Esophagus squamous epithelium (tissue), 5 donors: ENCODE measurements at places on chromosomes 2 and 18.

DNA sequence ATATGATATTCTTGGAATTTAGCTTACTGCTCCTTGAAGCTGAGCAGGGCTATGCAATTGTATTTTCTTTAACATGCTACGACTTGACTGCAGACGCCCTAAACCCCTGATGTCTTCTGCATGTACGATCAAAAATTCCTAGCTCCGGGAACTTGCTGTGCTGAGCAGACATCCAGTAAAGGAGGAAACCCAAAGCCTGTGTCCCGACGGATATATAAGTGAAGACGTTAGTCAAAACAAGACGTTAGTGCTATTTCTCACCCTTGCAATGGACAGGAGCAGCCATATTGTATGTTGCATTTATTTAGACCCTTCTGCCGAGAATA, 51.5 kb downstream of the SETBP1 start:
- DNase-seq = no peak

GRCh38 chr2:236971131-236971821, 114.4 kb upstream of the COPS8 start:
- no peak for DNase-seq

DNA sequence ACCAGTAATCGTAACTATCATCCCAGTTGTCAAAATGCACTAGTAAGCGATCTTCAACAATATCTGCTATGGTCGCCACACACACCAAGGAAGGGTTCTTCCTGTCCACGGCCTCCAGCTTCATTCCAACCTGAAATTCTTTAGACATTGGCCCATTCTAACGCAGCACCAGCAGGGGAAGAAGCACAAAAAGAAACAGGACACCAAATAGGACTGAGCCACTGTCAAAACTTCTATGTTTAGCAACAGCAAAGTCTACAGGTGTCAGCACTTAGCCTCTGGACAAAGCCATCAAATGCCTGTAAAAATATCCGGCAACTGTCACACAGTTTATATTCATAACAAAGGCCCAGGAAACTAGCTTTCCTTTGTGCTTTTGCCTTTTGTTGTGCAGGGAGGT, 175.0 kb downstream of the L3MBTL4 start:
- DNase-seq = no peak

DNA sequence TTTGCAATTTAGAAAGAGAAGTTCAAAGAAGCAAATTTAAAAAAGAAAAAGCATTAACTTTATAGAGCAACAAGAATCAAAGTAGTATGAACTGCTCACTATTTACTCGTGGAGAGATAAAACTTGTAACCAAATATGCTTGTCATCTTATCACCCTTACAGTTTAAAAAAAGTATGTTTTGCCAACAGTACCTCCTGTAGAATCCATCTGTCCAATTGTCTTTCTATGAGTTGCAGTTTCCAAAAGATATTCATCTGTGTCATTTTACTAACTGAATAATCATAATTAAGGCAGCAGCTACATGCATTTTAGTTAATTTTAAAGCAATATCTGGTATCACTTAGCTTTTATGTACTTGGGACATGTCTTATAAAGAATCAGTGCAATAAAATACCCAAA, 1112.3 kb downstream of the DSC3 start:
- no peak for DNase-seq

DNA sequence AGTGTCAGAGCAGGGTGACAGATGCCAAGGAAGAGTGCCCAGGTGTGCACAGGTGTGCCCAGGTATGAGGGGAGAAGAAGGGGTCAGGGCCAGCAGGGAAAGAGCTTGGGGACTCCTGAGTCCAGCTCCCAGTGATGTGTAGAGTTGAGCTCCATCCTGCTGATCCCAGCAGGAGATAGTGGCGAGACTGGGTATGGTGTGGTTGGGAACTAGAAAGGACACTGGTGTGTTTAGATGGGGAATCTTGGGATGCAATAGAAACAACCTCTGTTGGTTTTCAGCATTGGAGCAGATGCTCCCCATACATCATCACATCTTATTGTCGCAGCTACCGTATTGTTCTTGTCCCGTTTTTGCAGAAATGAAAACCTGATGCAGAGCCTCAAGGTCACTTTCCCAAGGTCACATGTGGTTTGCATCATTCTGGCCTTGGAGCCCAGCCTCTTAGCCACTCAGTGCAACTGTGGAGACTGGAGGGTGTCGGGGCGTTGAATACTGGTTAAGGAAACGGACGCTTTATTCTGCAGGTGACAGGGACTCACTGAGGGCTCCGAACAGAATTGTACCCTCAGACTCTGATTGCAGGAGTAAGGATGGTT, 166.7 kb downstream of the AGAP1 start:
- DNase-seq = no peak

DNA sequence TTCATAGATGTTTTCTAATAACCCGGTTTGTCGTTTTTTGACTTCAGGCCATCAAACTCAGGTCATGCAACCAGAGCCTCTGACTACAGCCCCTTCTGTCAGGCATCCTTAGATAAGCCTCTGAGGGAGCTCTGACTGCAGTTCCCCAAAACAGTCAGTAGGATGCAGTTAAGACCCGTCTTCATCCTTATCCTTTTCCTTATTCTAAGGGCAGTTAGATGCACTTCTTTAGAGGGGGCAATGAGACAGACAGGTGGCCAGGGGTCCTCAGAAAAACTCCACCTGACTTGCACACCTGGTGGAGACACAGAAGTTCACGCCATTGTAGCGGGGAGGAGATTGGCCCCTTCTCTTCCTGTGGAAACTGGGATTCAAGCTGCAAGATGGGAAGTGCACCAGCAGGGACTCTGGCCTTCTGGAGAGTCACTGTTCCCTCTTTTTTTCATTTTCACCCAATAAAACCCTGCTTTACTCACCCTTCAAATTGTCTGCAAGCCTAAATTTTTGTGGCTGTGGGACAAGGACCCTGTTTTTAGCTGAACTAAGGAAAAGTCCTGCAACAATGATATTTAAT, 104.8 kb upstream of the TFPI start:
- no peak for DNase-seq

GRCh38 chr2:118970396-118971135, 28.6 kb downstream of the MARCO start:
- no peak for DNase-seq

DNA sequence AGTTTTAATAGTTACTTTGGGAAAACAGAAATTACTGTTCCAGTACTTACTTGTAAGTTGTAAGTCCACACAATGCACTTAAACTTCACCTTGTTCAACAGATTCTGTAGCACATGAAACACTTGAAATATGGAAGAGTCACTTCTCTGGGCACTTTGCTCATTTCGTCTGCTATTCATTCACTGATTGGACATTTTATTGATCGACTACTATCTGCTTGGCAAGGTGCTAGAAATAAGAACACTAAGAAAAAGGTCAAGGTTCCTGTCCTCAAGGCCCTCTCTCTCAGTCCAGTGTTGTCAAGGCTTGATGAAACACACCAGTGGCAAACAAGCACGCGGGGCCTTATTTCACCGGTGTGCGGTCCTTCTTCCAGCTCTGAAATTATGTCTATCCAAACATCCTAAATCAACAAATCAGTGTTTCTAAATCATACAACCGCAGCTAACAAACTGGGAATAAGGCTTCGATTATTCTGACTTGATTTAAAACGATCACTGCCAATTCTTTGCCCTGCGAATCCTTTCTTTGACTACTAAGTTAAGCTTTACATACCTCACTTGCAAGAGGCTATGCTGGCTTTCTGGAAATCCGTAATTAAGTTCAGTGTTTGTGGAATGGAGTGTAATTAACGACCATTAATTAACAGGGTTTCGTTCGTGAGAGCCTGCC, 780 bp upstream of the ITGAV start:
- no peak for DNase-seq

- no peak for DNase-seq
These were observed 1131.7 kb upstream of the LRRTM1 start for GRCh38 chr2:81436256-81436655.

DNA sequence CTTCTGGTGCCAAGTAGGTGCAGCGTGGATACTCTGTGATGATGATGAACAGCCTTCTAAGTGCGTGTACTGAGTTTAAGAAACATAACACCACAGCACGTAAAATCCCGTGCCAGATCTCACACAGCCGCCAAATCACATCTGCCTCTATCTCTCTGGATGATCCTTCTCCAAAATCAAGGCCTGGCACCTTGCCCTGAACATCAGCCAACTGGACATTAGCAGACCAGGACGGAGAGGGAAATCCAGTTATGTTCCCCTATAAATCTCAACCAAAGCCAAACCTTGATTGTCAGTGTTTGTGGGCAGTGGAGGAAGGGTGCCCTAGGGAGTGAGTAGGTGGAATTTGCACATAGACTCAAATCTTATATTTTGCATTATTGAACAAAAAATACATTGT, 164.3 kb downstream of the MIB1 start:
- no peak for DNase-seq

DNA sequence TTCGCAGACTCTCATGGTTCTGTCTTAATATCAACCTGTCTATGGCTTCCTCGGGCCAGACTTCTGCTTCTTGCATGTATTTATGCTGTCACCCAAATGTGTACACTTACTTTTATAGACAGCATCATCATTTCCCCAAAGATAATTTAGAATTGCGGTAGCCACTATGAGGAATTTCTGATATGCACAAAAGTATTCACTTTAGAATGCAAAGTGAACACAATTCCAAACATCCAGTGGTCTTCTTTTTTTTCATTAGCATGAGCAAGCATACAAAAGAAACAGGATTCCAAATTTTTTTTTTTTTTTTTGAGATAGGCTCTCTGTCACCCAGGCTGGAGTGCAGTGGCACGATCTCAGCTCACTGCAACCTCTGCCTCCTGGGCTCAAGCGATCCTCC, 21.0 kb upstream of the MCFD2 start:
- DNase-seq = no peak

DNA sequence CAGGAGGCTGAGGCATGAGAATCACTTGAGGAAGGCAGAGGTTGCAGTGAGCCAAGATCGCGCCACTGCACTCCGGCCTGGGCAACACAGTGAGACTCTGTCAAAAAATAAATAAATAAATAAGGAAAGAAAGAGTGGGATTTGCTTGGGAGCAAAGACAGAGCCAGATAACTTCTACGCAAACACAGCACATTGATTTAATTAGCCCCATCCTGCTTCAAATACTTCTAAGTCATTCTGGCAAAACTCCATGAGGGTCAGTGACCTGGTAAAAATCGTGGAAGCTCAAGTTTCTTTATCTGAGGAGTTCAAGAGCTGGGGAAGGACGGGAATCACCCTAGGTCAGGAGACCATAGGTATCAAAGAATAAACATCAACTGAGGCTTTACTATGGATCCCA, 70.6 kb upstream of the TCF7L1 start:
- DNase-seq = no peak

DNA sequence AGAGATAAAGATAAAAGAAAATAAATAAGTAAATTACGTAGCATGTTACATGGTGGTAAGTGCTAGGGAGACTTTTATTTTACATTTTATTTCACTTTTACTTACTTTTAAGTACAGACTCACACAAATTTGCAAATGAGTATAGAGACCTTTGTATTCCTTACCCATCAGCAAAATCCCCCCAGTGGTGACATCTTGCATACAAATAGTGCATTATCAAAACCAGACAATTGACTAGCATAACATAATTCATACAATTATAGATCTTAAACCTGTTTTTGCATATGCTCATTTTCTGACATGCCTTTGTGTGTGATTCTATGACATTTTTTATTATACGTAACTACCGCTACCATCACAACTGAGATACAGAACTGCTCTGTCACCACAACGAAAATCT, 1099.4 kb downstream of the DPP10 start:
- no peak for DNase-seq

GRCh38 chr2:136384531-136385303, 266.8 kb upstream of the CXCR4 start:
- no peak for DNase-seq

DNA sequence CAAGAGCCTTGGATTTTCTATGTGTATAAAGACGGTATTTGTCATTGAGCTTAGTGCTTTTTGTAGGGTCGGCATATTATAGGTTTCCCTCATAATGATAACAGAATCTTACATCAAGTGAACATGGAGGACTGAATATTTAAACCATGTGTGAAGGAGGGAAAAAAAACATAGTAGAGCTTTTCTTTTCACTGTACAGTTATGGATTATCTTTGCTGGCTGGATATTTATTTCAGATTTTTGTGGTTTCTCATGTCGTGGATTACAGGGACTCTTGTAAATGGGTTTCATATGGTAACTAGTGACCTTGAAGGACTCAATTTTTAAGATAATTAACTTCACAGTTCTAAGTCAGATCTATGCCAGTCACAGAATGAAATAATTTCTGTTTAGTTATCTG, 330.2 kb upstream of the NRP2 start:
- no peak for DNase-seq

DNA sequence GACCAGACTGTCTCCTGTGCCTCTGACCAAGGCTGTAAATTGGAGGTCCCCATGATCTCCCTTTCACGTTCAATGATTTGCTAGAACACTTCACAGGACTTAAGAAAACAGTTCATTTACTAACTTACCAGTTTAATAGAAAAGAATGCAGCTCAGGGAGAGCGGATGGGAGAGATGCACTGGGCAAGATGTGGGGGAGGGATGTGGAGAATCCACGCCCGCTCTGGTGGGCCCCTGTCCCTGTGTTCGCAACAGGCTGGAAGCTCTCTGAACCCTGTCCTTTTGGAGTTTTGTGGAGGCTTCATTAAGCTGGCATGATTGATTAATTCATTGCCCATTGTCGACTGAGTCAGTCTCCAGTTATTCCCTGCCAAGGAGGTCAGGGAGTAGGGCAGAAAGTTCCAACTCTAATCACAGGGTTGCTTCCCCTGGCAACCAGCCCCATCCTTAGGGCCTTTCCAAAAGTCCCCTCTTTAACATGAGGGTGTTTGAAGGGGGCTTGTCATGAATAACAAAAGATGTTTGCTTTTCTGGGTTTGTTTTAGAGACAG, 257.1 kb downstream of the ACKR3 start:
- DNase-seq = no peak

DNA sequence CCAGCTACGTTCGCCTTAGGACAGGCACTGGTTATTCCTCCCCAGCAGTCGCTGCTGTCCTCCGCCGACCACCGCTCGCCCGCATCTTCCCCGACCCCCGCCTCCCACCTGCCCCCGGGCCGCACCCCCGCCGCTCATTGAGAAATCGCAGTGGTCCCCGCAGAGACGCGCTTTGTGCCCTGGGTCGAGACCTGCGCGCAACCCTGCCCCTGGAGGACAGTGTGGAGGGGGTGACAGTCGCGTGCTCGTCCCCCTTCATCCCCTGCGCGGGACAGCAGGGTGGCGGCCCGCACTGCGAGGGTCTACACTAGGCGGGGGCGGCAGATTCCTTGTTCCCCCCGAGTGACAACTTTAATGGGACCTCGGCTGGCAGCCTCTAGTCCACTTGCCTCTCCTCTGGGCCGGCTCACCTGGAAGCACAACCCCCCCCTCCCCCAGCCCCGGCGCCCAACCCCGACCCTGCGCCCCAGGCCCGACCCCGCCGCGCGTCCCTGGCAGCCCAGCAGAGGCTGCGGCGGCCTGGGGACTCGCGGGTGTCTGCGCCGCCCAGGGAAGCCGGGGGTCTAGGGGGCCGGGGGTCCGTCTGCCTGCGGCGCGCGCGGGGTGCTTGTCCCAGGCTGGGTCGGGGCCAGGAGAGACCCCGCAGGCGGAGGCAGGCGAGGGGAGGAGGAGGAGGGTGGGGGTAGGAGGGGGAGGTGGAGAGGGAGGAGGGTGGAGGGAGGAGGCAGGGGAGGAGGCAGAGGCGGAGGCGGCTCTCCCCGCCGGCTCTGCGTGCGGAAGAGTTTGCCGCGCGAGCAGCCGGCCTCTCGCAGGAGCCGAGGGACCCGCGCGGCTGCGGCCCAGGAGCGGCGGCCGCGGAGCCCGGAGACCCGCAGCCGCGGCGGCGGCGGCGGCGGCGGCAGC, at the start of gene NPAS2:
NPAS2 (plus strand) TSS at position 770 of the 903 bp plus-strand sequence. CDS start 84,616 bp downstream, outside the sequence.
- no peak for DNase-seq
